ENCODE measurements at places on chromosomes 5 and 9.

DNA sequence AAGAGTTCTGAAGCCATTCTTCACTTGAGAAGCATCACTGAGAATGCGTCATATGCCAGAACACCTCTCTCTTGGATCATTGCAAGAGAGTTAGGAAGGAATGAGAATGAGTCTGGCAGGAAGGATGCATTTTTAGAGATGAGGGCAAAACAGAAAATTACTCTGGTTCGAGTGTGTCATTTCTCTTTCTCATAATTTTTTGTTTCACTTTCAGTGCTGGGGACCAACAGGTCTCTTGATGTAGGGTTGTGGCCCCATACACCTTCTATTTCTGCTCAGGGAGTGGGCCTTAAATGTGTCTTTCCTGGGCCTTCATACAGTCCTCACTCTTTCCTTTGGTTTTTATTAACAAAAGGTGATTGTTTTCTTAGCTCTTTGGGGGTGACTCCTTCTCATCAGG is 302.4 kb downstream of the NR3C1 start:
- no peak for DNase-seq

DNA sequence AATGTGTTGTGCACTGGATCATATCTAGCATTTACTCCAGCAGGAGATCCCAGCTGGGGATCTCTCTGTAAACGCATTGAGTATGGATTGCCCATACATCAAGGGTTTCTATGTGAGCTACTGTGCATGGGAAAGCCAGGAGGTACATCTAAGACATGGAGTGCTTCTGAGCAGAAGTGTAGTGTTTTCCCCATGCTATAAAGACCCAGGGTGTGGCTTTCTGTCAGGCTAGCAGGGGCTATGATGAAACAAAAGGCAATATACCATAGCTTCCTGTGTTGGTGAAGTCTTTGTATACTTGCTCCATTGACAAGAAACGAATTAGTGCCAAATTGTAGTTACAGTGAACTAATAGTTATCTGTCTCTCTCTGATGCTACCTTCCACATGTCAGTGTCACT is 329.3 kb upstream of the TLE4 start:
- DNase-seq: no peak

- no peak for DNase-seq
Observed at GRCh38 chr5:157913575-157913974, 54.6 kb upstream of the CLINT1 start.

- DNase-seq: no peak
Observed at GRCh38 chr9:127444921-127445850, 6.0 kb downstream of the RPL12 start.

GRCh38 chr5:92222449-92222848 is 839.3 kb upstream of the ARRDC3 start:
- DNase-seq: no peak

DNA sequence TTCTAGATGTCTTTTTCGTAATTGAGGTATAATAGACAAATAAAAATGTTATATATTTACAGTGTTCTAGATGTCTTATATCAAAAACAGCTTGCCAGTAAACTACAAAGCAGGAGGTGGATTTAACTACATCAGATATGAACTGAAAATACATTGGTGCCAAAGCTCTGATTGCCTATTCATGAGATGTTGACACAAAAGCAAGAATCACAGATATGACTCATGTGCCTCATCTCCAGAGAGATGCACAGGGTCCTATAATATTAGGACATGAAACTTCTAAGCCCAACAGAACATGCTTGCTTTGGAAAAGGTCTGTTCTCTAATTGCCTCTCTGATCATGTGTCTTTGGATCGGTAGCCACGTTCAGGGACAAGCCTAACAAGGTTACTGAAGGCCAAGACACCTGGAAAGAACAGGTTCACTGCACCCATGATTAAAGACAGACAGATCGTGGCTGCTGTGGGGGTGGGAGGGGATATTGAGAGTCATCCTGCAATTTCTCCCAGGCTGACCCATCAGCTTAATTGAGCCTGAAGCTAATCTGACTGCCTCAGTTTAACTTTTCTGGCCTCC is 16.8 kb downstream of the ABCA1 start:
- DNase-seq: peak; percentile 70

DNA sequence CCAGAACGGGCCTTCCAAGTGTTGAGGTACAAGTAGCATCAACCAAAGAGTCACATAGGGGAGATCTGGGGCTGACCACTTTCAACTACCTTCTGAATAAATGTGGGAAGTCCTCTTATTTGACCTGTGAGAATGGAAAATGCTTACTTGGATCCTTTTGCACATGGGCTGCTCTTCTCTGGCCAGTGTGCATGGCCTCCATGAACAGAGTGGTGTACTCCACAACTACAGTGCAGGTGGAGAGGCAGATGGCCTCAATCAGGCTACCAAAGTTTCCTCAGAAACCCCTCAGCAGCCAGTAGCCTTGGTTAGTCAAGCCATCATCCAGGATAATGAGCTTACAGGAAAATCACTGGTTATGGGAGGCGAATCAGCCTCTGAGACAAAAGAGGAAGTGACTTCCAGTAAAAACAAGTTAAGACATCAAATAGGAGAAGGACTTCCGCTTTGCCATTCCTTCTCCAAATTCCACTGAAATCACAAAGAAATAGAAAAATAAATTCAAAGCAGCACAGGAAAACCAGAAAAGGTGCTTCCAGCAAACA is 18.3 kb upstream of the FCHO2 start:
- DNase-seq: no peak

DNA sequence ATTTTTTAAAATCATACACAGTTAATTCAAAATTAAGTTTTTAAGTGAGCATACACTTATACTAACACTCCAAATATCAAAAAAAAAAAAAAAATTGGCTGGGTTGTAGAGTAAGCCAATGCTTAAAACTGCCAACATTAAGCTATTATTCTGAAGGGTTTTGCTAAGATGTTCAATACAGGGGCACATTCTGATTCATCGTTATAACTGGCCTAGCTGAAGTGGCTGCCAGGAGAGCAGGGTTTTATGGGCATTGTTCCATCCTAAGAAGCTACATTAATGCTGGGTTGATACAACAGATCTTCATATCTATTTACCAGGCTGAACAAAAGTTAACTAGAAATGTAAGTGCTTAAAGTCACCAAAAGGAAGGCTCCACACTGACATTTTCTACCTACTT is 13.4 kb downstream of the ELAVL2 start:
- no peak for DNase-seq

- DNase-seq: no peak
Observed at GRCh38 chr9:117413346-117414219, 1.3 kb downstream of the ASTN2 start.

DNA sequence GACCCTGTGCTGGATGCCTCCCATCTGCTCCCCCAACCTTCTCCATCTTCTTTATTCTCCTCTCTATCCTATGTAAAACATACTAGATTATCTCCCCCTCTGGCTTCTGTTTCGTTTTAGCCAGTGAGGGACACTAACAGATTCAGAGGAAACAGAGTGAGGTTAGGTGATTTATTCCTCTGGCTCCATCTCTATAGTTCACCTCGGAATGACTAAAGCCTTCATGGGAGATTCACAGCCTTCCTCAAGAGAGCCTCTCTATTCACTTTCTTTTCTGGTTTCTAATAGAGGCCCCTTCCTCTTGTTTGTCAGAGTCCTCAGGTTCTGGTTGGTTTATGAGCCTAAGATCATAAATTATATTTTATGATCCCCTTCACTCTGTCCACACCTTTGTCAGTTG is 633.1 kb upstream of the TYRP1 start:
- no peak for DNase-seq

DNA sequence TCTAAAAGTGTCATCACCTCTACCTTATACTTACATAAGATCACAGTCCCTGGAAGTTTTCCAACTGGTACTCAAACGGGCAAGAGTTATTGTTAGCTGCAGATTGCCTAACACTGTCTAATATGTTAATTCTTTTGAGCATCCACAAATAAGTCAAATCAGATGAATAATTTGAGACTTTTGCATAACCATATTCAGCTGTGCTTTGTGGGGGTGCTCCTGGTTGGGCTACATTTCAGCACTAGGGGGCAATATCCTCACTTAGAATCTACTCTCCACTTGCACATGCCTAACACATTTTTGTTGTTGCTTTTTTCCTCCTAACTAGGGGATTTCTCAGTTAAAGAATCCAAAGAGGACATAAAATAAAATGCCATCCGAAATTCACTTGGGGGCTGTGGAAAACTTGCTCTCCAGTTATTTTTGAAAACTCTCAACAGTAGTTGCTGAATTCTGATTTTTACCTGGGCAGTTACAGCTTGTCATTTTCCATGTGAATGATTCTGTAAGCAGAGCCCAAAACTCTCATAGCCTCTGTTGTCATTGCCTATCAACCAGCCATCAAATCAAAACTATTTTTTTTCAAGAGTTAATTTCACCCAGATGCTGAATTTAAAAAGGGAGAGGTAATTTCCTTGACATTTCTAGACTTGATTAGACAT is 71.5 kb downstream of the TRIM36 start:
- DNase-seq: peak; percentile 19

DNA sequence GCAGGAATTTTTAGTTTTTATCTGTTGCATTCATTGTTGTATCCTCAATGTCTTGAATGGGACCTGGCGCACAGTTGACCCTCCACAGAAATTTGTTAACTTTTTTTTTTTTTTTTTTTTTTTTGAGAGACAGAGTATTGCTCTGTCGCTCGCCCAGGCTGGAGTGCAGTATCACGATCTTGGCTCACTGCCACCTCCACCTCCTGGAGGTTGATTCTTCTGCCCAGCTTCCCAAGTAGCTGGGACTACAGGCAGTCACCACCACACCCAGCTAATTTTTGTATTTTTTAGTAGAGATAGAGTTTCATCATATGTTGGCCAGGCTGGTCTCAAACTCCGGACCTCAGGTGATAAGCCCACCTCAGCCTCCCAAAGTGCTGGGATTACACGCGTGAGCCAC is 205.9 kb downstream of the ROR2 start:
- no peak for DNase-seq

Data from LNCaP clone FGC (cell line).